ENCODE measurements at places on chromosomes 16 and 17.

DNA sequence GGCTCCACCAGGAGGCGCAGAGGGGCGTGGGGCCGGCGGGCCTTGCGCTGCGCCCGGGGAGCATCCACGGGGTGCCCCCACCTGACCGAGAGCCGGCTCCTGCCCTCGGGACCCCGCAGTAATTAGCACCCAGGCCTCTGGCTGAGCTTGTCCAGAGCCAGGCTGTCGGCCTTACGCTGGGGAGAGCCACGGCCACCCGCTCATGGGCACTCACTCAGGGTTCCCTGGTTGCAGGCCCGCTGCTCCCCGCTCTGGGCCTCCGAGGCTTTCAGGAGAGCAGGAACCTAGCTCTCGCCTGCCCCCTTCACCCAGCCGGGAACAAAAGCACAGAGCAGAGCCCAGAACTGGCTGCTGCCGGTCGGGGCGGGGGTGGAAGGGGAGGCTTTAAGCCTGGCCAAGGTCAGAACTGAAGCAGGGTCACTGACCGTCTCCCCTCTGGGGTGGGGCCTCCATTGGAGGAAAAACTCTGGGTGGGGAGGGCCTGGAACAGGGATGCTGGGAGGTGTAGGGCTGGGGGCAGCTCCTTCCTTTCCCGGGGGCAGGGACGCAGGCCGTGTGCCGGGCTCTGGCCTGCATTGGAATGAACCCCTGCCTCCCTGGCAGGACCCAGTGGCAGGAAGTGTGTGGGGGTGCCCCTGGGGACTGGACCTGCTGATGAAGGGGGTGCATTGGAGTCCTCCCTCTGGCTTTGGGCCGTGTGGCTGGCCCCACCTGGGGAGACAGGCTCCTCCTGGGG, 12.3 kb downstream of the GLIS2 start:
- peak; percentile 88 for DNase-seq

DNA sequence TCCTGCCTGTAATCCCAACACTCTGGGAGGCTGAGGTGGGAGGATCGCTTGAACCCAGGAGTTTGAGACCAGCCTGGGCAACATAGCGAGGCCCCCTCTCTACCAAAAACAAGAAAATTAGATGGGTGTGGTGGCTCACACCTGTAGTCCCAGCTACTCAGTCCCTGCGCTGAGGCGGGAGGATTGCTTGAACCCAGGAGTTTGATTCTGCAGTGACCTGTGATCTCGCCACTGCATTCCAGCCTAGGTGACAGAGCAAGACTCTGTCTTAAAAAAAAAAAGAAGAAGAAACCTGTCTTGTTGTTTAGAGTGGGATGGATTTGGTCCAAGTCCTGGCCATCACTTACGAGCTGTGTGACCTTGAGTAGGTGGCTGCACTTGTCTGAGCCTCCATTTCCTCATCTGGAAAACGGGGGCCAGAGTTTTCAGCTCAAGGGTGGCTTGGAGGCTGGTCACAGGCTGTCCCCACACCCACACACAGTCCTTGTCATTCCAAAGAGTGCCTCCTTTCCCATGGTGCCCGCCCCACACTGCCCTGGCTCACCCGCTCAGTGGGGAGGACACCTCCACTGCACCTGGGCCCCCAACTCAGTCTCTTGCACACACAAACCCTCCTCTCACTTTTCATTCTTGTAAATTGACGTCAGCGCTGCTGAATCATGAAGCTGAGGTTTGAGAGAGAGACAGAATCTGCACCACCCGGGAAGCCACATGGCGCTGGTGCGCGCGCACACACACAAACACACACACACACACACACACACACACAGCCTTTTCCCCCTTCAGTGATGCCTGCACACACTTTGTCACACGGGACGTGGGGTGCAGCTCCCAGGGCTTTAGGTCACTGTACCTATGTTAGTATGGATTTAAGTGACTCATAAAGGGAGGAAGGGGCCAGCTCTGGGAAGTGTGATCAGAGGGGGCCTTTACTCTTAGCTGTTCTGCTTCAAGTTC, 4.2 kb downstream of the SOCS1 start:
- no peak for DNase-seq

- peak; percentile 35 for DNase-seq
Observed at GRCh38 chr16:24883714-24884151, 38.0 kb downstream of the SLC5A11 start.

DNA sequence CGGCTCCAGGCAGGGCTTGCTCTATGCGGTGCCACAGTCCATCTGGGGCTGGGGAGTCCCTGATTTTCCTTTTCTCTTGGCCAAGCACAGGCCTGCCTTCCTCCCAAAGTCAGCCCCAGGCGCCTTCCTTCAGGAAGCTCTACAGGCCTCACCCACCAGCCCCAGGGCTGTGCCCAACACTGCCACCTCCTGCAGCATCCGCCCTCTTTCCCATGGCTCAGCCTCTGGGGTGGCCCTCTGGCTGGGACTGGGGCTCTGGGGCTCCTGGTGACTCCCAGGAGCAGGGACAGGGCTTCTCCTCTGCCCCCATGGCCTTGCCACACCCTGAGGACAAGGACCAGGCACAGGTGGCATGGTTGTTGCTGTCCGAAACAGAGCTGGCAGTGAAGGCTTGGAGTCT, 817 bp downstream of the ITGB4 start:
- DNase-seq = no peak

DNA sequence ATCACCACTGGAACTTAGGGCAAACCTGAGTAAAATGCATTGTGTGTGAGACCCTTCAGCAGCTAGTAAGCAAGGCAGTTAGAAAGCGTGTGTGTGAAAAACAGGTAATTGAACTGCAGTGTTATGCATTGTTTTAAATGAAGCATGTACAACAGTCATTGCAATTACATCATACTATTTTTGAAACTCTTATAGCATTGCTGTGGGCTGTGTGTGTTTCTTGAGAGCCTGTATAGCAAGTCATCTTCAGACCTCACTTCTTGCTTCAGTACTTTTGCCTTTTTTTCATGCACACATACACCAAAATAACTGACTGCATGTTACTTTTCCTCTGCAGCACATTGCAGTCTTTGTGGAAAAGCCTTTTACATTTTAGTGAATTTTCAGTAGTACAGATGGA, 19.2 kb downstream of the PTRH2 start:
- DNase-seq = no peak

GRCh38 chr16:80993307-80993706, 13.4 kb downstream of the CMC2 start:
- DNase-seq = no peak

- no peak for DNase-seq
Observed at GRCh38 chr16:9869776-9870175, 312.5 kb downstream of the GRIN2A start.

GRCh38 chr17:59347975-59348391, 16.5 kb downstream of the YPEL2 start:
- no peak for DNase-seq

GRCh38 chr17:16282522-16282921, 65.5 kb downstream of the PIGL start:
- DNase-seq = no peak

GRCh38 chr16:28158136-28158535, 53.6 kb downstream of the XPO6 start:
- DNase-seq = no peak

GRCh38 chr17:74857191-74857590, 2.5 kb downstream of the GRIN2C start:
- no peak for DNase-seq

GRCh38 chr17:19003543-19004420, 782 bp downstream of the FAM83G start:
- peak; percentile 83 for DNase-seq

DNA sequence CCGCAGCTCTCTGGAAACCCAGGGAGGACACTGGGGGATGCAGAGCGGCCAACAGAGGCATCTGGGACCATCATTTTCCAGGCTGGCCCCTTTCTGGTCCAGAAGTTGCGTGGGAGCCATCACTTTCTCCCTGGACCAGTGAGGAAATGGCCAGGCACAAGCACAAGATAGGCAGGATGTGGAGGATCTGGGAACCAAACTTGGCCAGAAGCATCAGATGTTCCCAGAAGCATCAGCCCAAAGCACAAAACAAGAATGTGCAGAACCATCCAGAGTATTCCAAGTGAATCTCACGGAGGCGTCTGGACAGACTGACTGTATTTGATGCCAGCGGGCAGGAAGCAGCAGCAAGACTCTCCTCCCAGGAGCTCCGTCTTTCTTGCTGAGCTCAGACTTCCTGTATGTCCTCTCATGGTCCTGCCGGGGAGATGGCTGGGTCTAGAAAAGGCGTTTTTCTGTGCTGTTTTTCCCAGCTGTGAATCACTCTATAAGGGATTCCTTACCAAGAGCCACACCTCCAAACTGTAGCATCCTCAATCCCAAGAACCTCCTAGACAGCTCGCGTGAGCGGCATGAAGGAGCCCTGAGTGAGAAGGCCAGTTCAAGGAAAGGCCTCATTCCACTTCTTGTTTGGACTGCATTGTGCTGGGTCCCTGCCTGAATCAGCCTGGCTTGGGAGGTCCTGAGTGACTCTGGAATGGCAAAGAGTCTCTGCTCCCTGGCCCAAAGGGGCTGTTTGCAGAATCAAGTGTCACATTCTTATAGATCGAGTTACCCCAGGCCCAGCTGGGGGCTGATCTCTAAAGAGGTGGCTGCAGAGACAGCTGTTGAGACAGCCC, 49.5 kb upstream of the MTSS2 start:
- peak; percentile 45 for DNase-seq

DNA sequence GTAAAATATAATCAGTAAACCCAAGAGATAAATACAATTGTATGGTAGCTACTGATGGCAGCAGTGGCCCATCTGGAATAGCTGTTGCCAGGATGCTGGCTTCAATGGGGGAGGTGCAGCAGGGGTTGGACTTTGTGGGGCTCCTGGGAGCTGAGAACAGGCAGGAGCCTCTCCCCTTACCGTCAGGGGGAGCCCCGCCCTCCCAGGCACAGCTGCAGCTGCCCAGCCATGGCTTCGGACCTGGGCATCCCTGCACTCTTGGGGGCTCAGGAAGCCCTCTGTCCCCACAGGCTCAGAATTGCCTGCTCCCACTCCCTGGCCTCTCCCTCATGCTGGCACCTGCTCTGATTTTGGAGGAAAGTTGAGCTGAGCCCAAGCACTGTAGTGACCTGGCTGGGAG, 741.1 kb downstream of the CDH11 start:
- DNase-seq = peak; percentile 61

GRCh38 chr17:2977157-2977556, 86.2 kb downstream of the OR1D5 start:
- DNase-seq = no peak

- peak; percentile 56 for DNase-seq
Observed at GRCh38 chr16:2475413-2476344, 752 bp downstream of the TBC1D24 start.

- DNase-seq = no peak
Observed at GRCh38 chr17:47686664-47687327, 7.2 kb upstream of the TBKBP1 start.

- DNase-seq = no peak
Observed at GRCh38 chr17:38867968-38868816, 1.7 kb upstream of the LASP1 start.

GRCh38 chr16:66678337-66678736, 18.2 kb downstream of the CMTM4 start:
- DNase-seq = no peak

DNA sequence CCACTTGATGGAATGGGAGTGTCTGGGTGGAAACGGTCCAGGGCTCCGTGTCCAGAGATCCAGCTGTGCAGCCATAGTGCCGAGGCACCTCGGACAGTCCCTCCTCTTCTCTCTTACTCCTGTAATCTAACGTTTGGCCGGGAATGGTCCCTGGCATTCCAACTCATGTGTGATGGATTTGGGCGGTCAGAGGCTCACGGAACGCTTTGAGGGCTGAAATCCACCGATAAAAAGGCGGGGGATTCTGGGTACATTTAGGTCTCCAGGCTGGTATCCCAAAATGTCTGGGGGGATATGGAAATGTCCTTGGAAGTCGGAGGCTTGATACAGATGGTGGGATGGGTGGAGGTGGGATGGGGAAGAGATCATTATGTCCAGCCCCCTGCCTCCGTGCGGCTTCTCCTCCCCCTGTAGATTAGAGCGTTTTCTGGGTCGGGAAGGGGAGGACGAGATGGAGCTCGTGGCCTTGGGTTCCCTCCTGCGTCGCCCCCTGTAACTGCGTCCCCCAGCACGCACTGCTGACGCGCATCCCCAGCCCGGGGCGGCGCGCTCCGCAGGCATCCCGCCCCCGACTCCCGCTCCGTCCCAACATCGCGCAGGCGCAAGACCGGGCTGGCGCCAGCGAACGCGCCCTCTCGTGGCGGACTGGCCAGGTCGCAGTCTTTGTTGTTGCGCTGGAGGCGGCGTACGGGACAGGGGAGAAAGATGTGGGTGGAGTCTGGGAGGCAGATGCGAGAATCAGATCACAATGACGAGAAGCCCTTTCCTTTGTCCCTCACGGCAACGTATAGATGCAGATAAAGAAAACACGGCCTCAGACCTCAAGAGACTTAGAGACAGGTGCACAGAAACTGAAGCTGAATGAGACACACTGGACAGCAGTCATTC, 4.5 kb upstream of the SGCA start:
- DNase-seq = peak; percentile 98

- peak; percentile 83 for DNase-seq
Observed at GRCh38 chr17:80526116-80526910, 18.3 kb upstream of the RPTOR start.

- no peak for DNase-seq
Observed at GRCh38 chr16:48317026-48317425, 68.2 kb downstream of the SIAH1 start.

DNA sequence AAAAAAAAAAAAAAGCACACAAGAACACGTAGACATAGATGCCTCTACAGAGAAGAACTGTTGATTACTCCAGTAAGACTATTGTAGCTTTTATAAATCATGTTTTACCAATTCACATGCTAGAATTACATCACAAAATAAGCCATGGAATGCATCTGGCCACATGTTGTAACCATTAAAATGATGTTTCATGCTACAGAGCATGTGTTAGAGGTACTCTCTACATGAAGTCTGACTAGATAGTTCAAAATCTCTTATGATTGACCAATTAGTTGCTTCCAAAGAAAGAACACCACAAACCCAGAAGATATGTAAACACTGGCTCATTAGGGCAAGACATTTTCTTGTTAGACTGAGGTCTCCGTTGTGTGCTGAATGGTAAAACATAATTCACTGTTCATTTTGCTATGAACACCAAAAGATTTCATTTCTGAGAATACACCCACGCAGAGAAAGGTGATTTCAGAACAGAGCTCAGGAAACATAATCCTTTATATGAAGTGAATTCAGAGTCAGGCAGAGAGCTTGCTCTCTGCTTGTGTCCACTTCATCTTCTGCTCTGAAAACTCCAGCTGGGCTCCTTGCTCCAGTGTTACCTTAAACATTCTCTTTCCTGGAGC, 411.4 kb upstream of the SOX9 start:
- DNase-seq = no peak

DNA sequence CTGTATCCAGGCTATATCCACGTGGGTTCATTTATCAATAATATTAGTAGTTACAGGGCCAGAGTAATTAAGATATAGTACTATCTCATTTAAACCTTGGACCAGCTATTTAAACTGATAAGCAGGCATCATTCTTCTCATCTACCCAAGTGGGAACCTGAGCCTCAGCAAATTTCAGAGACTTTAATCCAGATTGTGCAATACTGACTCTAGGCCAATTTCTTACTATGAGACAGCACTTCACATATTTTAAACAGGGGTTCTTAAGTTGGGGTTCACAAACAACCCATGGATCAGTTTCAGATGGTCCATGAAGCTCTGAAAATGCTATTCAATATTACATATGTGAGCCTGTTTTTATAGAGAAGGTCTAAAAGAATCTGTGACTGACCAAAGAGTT, 302.7 kb upstream of the PSMD7 start:
- no peak for DNase-seq
